ENCODE measurements at places on chromosomes 12 and 14.

DNA sequence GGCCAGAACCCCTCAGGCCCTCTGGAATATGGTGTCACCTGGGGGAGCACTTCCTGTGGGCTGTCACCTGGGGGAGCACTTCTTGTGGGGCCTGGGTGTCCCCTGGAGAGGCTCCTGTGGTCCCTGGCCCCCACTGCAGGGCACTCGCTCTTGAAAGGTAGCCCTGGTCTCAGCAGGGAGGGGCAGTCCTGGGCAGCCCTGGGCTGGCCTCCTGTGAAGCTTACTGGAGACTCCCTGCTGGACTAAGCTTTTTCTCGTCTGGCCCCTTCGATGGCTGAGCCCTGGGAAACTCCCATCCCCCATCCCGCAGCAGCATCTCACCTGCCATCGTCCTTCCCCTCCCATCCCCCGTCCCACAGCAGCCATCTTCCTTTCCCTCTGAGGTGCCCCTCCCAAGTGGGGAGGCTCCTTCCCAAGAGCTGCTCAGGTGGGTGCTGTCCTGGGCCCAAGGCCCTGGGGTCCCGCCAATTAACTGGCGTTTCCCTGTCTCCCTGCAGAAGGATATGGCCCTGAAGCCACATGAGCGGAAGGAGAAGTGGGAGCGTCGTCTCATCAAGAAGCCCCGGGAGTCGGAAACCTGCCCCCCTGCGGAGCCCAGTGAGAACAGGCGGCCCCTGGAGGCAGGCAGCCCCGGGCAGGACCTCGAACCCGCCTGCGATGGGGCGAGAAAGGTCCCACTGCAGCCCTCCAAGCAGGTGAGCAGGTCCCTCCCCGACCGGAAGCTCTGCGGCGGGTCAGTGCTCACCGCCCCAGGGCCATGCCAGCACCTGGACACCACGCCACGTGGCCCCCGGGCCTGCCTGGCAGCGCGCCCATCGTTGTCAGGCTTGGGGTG lies 17.9 kb downstream of the FBRSL1 start:
- no peak for DNase-seq

GRCh38 chr12:97109441-97109840 lies 202.4 kb downstream of the NEDD1 start:
- DNase-seq, result no peak

- peak; percentile 33 for DNase-seq
Measured at GRCh38 chr14:39025810-39026627, 77.0 kb downstream of the SEC23A start.

- no peak for DNase-seq
Measured at GRCh38 chr12:98796745-98797144, 151.7 kb downstream of the APAF1 start.

- no peak for DNase-seq
Measured at GRCh38 chr12:61018571-61018970, 1241.6 kb upstream of the USP15 start.

GRCh38 chr14:83208341-83208740 lies 1674.7 kb upstream of the SEL1L start:
- no peak for DNase-seq

- no peak for DNase-seq
Measured at GRCh38 chr14:61388976-61389576, 67.7 kb downstream of the PRKCH start.

- DNase-seq, result no peak
Measured at GRCh38 chr14:72801381-72801812, 92.5 kb downstream of the DPF3 start.

GRCh38 chr12:53551889-53552291 lies 44.6 kb upstream of the NPFF start:
- no peak for DNase-seq
